ENCODE measurements at places on chromosomes 3 and 15.

DNA sequence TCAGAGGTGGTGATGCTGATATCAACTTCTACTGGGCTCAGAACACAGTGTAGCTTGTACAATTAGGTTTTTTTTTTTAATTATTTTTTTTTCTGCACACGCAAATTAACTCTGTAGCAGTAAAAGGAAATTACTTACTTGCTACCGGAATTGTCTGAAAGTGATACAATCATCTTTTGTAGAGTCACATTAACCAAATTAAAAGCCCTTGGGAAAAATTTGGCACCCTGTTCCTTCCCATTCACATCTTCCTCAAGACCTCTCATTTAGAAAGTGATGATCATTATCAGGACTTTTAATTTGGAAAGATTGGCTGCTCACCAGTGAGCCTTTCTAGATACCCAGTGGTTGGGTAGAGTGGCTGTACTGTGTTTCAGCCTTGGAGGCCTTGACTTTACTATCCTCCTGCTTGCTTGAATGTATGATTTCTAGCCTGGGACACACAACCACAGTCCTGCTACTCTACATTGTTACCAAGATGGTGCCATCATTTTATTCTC lies 158.3 kb downstream of the ECT2 start:
- DNase-seq: no peak

DNA sequence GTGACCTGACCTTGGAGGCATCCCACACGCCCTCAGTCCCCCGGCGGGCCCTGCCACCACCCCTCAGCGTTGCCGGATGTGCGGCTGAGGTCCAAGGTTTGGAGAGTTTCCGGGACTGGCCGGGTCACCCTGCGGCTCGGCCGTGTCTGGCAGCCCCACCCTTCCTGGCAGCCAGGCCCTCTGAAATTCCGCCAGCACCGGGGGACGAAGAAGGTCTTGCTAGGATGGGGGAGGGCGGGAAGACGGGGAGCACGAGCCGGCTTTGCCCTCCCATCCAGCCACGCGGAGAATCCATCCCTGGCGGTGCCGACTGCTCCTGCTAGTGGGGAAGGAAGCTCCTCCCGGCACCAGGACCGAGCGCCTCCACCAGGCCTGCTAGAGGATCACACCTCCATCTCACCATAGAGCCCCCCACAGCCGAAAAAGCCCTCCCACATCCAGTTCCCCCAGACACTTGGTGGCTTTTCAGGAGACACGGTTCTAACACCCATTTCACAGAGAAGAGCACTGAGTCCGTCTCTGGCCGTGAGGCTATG lies 81.5 kb downstream of the CPN2 start:
- peak; percentile 91 for DNase-seq

GRCh38 chr3:138849222-138849940 lies 14.7 kb upstream of the PIK3CB start:
- no peak for DNase-seq

DNA sequence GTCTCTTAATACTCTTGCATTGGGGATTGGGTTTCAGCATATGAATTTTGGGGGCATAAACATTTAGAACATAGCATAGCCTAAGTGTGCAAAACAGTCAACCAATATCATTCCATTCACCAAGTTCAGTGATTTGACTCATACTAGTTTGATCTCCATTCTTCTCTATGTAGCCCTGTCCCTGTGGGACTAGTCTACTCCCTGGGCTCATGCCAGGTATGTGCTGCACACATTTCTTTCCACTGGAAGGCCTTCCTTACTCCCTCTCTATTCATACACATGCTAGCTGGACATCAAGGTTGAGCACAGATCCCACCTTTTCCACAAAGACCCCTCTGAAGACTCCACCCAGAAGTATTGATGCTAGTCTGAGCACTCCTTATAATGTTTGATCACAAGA lies 5.1 kb downstream of the ZDHHC23 start:
- no peak for DNase-seq

DNA sequence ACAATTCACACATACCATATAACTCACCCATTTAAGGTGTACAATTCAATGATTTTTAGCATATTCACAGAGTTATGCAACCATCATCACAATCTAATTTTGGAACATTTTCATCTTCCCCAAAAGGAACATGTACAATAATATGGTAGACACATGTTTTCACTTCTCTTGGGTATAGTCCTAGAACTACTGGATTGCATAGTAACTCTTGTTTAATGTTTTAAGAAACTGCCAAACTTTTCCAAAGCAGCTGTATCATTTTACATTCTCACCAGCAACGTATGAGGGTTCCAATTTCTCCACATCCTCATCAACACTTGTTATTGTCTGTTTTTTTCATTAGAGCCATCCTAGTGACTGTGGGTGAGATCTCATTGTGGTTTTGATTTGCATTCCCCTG lies 14.3 kb downstream of the BNC1 start:
- DNase-seq: no peak

- no peak for DNase-seq
Observed at GRCh38 chr15:38182900-38183299, 69.7 kb upstream of the SPRED1 start.

- no peak for DNase-seq
Observed at GRCh38 chr15:97528238-97528637, 432.3 kb upstream of the ARRDC4 start.

Data from sciatic nerve (tissue), 2 donors.